ENCODE measurements at places on chromosomes 5 and 9.

DNA sequence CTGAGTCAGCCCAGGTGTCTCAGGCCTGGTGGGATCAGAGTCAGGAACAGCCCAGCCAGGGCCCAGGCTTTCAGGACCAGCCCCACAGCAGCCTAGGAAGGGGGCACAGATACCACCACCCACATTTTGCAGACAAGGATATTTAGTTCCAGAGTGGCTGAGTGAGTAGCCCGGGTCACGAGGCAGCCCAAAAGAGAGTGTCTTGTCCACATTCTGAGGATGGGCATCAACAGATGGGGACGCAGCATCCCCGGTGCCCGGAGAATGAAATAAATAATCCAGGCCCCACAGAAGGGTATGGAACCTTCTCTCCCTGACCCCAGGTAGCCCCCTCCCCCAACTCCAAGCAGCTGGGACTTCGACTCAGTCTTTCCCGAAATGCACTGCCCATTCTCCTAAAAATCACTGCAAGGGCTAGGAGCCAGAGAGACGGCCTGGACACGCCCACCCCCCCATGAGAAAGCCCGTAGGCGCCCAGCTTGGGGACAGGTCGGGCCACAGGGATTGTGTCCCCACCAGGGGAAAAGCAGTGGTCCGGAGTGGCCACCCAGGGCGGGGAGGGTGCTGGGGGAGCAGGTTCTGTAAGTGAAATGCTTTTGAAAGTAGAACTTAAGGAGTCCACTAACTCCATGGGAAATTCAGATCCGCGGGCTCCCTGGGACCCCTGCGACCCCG, 6.9 kb downstream of the LHX3 start:
- DNase-seq = no peak

DNA sequence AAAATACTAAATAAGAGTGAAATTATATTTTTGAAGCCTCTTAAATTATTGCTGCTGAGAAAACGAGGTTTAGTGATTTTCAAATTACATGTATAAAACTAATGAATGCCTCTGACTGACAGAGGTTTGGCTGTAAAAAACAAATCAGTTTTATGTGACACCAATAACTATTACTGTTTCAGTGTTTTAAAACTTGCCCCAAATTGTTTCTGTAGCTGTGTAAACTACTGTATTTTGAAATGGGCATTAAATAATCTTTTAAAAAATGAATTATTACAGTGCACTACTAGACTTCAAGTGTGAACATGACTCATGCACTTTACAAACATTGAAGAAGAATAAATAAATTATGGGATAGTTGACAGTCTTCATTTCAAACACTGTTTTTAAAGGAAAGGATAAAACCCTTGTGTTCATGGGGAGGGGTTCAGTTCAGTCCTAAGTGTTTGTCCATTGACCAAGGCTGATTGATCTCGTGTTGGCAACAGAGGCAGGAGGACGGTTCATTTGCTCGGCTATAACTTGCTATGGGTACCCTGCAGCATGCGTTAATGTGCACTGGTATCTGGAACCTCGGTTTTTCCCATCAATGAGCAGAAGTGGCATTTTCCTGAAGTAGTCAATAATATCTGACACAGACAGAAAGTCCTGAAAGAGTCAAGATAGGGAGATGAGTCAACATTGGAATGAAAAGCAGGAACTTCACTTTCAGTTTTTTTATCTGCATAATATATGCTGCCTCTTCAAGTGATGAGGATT, 15.6 kb downstream of the C5orf58 start:
- DNase-seq = no peak

- DNase-seq = no peak
Observed at GRCh38 chr5:32627219-32627870, 42.0 kb downstream of the SUB1 start.

DNA sequence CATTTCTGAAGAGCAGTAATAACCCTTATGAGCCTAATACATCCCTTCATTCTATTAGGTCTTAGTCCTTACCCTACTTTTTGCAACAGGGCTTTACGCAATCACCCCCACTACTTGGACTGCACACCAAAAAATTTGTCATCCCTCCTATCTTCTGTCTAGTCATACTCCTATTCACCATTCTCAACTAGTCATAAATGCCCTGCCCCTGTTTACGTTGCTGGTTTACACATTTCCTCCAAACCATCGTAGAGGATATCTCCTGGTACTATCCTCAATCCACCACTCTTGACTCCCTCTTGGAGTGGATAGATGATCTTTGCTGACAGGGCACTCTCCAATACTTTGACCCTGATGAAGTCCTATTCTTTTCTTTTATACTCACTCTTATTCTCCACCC, 98.2 kb upstream of the CCNG1 start:
- no peak for DNase-seq
